NCI-H774 (cell line): ENCODE measurements at places on chromosomes 11 and 22.

DNA sequence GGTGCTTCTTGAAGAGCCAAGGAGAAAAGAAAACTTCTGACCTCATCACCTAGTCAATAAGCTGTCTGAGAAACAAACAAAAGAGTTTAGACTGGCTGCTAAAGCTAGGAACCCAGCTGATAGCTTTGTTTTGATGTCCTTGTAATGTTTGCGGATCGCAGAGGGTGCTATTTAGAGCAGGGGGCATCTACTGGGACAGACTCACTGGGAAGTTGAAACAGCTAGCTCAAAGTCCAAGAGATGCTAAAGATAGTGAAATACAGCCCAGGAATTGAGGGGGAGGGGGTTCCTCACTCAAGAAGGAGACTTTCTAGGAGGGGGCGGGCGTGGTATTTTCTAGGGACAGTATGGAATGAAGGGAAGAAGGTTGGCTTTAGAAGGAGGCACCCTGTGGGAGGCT lies 18.9 kb downstream of the ZBTB16 start:
- no peak for DNase-seq

DNA sequence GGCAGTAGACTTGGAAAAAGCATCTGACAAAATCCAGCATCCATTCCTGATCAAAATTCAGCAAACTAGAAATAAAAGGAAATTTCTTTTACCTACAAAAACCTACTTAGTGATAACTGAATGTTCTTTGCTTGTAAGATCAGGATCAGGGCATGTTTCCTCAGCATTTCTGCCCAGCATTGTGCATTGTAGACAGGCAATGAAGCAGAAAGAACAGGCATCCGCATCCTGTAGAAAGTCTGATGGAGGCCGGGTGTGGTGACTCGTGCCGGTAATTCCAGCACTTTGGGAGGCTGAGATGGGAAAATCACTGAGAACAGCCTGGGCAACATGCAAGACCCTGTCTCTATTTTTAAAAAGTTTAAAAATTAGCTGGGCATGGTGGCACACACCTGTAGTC lies 32.5 kb upstream of the PANX2 start:
- DNase-seq, result no peak

- DNase-seq, result peak; percentile 10
Observed at GRCh38 chr11:27215471-27216269, 147.3 kb downstream of the CCDC34 start.

- DNase-seq, result no peak
Observed at GRCh38 chr11:15607361-15608036, 492.8 kb downstream of the INSC start.

DNA sequence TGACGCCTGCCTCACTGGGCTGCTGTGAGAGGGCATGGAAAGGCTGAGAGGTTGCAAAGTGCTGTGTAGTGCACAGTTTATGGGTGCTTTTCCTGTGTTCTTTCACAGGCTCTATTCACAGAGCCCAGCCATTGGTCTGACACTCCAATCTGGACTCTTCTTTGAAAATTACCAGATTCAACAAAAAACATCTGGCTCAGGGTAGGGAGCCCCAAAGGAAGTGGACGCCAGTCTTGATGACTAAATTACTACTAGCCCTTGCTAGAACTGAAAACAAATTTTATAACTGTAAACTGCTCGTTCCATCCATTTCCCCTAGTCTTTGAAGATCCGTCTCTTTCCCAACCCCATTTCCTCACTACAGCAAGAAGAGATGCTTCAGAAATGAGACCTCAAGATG lies 178.6 kb downstream of the TENM4 start:
- no peak for DNase-seq

DNA sequence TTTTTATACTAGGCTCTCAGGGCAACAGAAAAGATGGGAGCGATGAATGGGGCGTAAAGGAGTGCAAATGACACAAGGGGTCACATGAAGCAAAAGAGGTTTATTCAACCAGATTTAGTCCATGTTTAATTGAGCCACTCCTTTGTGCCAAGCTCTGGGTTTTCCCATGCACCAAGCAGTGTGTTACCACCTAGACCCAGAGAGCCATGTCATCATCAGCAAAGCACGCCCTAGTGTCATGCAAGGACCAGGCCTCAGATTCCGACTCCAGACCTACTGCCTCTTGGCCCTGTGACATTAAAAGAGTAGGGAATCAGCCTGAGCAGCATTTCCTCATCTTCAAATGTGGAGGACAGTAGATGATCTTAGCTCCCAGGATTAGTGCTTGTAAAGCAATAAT lies 1.1 kb upstream of the IGLL5 start:
- no peak for DNase-seq

GRCh38 chr11:61453695-61454094 lies 23.8 kb downstream of the SDHAF2 start:
- no peak for DNase-seq

- DNase-seq, result no peak
Observed at GRCh38 chr22:46220921-46221320, 29.2 kb downstream of the CDPF1 start.
